Stimulated activated CD4-positive, alpha-beta T cell treated with anti-CD3 and anti-CD28 coated beads, Interleukin-15, amount 100 ng/mL, for 1 hour (primary cell): ENCODE measurements at places on chromosomes 5 and 9.

- no peak for DNase-seq
These were observed 176.4 kb downstream of the XRCC4 start for GRCh38 chr5:83253720-83254119.

- no peak for DNase-seq
These were observed 53.6 kb downstream of the FBXO4 start for GRCh38 chr5:41978676-41979075.

GRCh38 chr9:2635922-2636321 is 14.3 kb downstream of the VLDLR start:
- DNase-seq = no peak

DNA sequence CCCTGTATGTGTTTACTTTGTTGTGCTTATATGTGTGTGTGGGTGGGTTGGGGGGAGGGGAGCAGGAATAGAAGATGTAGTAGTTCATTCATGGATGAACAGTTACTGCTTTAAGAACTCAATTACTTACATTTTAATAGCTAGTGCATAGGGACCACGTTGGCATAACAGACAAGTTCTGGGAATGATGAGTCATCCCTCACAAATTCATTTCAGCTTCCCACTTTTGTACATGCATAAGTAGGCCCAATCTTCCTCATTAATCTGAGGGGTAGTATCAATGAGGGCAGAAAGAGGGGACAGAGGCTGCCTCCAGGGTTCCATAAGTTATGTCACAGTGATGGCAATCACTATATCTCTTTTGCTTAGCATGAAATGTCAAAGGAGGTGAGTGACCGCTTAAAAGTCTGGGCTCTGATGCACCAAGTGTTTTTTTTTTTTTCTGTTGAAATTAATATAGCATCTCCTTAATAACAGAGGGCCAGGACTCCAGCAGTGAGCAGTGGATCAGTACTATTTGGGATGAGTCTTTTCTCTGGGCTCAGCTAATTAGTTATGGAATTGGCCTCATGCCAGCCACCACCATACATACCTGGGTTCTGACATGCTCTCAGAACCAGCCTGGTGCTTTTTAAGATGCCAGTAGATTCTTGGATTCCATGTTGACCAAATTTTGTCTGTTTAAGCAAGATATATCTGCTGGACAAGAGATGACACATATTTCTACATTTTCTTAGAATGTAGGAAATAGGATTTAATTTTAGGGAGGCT is 37.1 kb downstream of the PRDM6 start:
- no peak for DNase-seq

DNA sequence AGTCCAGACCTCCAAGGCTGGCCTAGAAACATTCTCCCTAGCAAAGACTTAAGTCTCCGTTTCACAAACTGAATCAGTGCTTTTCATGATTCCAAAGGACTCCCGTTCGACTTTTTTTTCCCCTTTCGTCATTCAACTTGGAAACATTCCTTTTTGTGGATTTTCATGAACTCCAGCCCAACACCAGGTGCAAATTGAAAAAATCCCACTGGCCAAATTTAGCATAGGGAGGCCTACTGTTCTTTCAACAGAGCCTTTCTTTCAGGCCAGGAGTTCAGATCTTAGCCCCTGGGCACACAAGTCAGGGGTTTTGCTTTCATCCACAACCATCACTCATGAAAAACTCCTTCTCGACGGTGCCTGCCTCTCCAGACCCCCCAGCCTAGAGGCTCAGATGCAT is 285.3 kb downstream of the PIK3R1 start:
- DNase-seq = no peak

DNA sequence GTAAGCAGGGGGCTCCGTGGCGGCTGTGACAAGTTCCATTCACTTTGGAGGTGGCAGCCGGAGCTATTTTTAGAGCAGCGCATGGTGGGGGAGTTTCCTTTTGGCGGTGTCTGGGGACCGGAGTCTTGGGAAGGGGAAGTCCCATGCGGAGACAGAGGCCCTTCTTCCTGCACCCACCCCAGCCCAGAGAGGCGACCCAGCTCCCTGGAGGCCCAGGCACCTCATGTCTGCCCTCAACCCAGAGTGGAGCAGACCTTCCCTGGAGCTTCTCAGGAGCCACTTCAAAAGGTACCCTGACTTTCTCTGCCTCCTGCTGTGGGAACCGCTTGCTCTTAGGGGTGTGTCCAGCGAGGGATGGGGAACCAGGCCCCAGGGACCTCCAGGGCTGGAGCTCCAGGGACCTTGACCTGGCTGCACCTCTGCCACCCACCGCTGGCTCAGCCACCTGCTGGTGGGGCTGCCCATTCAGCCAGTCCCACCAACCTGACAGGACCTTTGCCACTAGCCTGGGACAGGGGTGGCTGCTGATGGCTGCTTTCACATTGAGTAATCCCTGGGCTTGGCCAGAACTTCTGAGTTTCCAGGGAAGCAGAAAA is 34.1 kb downstream of the NEK6 start:
- no peak for DNase-seq

GRCh38 chr5:166505067-166505466 is 1786.4 kb upstream of the WWC1 start:
- no peak for DNase-seq

DNA sequence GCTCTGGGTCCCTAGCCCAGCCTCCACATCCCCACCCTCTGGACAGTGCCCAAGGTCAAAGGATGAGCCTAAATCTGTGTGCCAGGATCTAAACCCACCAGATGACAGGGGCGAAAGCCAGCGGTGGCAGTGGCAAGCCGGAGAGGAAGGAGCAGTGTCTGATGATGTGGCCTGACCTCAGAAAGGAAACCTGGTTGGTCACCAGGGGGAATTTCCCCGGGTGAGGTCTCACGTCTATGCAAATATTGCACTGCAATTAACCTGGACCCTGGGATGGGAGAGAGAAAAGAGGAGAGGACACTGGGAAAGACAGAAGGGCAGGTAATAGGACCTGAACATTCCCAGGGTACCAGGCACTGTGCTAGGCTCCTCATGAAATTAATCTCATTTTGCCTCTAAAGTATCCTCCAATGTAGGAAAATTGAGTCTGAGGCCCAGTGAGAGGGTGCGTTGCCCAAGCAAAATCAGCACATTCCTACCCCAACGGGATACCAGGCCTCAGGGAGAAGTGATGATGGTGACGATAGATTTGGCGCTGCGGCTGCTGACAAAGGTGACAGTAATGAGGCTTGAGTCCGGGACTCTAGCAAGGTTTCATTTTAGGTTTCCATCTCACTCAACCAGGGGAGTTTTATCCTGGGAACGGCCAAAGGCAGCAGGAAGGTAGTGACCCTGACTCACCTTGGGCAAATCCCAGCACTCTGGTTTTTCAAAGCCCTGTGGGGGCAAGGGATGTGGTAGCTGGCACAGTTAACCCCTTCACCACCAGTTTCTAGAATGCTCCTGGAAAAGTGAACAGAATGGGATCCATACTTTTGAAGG is 13.4 kb upstream of the TNIP1 start:
- peak; percentile 29 for DNase-seq

DNA sequence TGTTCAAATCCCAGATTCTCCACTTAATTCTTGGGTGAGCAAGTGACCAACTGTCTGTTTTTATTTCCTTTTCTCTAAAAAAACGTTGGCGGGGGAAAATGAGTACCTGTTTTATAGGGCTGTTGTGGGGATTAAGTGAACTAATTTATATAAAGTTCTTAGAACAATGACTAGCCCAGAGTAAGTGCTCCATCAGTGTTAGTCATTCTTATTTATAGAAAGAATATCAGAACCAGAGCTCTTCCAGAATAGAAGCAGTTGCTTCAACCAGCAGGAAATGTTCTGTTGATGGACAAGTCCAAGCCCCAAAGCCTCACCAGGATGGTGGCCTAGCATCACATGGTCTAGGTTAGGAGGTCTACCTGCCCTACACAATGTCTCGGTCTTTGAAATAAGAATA is 379.2 kb downstream of the ACTL7B start:
- DNase-seq = no peak

- DNase-seq = no peak
These were observed 136.1 kb downstream of the FGF1 start for GRCh38 chr5:142549834-142550233.

GRCh38 chr9:91253488-91253887 is 108.2 kb downstream of the AUH start:
- no peak for DNase-seq
